ENCODE measurements at places on chromosomes 5 and 9.

DNA sequence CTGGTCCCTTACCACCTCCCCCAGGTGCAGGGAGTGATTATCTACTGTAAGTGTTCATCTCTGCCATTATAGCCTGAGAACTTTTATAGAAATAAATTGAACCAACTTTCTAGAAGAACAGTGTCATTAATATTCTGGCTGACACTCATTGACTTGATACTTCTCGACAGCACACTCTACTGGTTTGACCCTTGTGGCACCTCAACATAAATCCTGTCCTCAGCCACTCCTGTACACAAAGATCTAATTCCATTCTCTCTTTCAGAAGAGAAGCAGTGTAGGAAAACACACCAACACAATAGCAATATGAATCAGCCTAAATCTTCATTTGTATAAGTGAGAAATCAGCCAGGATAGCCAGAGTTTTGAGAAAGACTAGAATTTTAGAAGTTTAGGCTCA, 417.7 kb downstream of the TAF11L14 start:
- no peak for DNase-seq

DNA sequence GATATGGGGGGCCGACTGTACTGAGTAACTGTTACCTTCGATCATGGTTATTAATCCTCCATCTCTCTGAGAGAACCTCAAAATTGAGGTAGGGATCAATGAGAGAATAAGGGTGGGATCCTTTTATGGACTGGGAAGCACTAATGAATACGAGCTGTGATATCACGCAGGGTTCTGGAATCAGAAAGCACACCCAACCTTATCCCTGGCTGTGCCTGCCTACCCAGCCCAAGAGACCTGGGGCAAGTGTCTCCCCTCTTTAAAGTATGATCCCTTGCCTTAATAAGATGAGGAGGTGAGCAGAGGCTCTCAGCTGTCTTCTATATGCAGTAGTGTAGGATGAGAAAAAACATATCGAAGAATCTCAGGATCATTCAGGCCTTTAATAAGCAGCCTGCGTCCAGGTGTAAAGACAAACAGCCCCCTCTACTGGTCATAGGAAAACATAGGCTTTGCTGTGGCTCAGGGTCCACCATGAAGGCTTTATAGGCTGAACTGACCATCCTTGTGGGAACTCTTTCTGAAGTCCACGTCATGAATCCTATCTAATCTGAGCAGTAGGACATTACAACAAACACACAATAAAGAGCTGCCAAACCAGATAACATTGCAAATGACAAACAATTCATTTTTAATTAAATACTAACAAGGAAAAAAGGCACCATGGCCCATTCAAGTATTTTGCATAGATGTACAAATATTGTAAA, 16.8 kb downstream of the NIPAL4 start:
- DNase-seq, result peak; percentile 58

DNA sequence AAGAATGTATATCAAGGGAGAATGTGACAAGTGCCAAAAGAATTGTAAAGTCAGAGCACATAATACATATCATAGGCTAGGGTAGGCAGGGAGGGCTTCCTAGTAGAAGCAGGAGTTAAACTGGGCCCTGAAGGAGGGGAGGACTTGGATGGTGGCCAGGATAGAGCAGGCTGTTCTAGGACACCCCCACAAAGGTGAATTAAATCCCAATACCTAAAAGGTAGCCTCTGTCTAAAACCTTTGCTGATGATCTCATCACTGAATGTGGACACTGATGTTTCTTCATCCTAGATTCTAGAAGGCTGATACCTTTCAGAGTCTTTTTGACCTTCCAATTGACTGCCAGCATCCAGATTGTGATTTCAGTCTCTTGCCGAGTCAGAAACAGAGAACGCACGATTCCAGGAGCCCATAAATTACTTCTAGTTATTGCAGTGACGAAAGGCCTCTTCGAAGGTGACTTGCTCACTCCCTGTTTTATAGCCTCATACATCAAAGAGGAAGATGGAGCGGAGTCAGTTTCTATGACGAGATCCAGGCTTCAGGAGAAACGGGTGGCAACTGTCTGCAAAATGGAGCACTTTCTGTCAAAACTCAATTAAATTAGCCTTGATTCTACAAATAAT, 43.2 kb downstream of the KIF4B start:
- DNase-seq, result no peak

DNA sequence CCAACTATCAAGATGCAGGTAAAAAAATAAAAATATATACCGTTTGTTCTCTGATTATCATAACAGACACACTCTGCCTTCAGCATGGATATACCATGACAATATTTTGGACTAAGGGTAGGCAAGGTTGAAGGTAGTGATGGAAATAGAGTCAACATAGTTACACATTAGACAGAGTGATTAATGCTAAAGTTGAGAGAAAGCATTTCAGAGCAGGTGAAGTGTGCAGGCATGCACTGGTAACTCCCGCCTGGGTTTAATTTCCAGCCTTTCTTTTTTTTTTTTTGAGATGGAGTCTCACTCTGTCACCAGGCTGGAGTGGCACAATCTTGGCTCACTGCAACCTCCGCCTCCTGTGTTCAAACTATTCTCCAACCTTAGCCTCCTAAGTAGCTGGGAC, 458.5 kb downstream of the TLR4 start:
- DNase-seq, result no peak

GRCh38 chr5:96743065-96743768, 64.5 kb downstream of the ERAP1 start:
- no peak for DNase-seq

GRCh38 chr5:132463811-132464155, 26.8 kb downstream of the IRF1 start:
- no peak for DNase-seq

DNA sequence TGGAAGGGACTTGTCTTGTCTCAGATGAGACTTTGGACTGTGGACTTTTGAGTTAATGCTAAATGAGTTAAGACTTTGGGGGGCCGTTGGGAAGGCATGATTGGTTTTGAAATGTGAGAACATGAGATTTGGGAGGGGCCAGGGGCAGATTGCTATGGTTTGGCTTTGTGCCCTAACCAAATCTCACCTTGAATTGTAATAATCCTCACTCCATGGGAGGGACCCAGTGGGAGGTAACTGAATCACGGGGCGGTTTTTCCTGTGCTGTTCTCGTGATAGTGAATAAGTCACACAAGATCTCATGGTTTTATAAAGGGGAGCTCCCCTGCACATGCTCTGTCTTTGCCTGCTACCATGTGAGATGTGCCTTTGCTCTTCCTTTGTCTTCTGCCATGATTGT, 72.1 kb downstream of the RAI14 start:
- no peak for DNase-seq

DNA sequence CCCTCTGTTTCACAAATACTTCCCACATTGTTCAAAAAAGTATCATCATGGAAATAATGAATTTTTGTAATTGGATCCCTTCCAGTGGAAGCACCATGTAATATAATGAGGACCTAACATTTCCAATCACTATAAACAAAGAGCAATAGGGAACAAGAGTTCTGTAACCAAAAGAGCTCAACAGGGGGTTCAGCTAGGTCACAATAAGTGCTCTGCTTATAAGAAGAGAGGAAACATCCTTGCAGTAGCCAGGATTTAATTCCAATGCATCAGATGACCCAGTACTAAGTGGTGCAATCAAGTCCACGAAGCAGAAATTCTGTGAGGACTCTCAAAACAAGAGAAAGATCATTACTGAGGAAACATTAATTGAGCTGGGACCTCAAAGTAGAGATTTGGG, 5.9 kb downstream of the SERINC5 start:
- peak; percentile 80 for DNase-seq

- DNase-seq, result no peak
These were observed 365.0 kb upstream of the CDH9 start for GRCh38 chr5:27403243-27403882.

DNA sequence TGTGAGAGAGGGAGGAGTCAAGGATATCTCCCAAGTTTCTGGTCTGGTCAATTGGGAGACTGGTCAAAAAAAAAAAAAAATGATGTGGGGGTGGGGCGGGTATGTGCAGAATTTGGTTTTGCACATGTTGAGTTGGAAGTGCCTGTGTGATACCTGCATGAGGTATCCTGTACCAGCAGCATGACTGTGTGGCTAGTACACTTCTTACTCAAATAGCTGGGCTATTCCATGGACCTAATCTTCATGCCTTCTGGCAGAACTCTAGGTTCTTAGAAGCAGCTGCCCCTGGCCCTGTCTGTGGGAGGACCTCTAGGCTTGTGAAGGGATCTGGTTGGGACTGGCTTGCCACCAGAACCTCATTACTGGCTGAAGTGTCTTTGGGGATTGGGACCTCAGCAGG, 93.5 kb downstream of the RALGPS1 start:
- DNase-seq, result no peak

GRCh38 chr5:147673266-147673665, 109.3 kb downstream of the JAKMIP2 start:
- no peak for DNase-seq

GRCh38 chr9:82299870-82300269, 311.3 kb downstream of the SPATA31D1 start:
- no peak for DNase-seq

- peak; percentile 40 for DNase-seq
These were observed 90.5 kb downstream of the PCSK1 start for GRCh38 chr5:96342581-96342980.

- DNase-seq, result no peak
These were observed 178.7 kb downstream of the PPP2R2B start for GRCh38 chr5:146699664-146700418.

DNA sequence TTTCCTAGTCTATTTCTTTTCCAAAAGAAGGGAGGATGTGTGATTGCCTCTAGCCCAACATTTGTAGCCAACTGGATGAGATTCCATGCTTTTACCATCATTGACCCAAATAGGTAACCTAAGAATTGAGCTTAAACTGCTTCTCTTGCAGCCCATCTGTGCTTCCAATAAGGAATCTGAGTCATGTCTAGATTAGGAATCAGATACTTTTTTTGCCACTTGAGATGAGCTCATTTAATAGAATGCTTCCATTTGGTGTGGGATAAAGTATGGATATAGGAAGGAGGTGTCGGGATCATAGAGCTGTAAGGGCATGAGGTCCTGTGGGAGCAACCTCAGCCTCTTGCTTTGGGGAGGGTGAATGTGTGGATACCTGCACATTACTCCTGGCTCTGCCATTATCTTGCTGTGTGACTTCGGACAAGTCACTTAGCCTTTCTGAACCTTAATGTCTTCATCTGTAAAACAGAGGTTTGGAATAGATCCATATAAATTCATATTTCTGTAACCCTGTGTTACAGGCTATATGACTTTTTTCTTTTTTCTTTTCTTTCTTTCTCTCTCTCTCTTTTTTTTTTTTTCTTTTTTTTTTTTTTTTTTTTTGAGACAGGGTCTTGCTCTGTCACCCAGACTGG, 56.2 kb downstream of the MAP1B start:
- DNase-seq, result no peak

DNA sequence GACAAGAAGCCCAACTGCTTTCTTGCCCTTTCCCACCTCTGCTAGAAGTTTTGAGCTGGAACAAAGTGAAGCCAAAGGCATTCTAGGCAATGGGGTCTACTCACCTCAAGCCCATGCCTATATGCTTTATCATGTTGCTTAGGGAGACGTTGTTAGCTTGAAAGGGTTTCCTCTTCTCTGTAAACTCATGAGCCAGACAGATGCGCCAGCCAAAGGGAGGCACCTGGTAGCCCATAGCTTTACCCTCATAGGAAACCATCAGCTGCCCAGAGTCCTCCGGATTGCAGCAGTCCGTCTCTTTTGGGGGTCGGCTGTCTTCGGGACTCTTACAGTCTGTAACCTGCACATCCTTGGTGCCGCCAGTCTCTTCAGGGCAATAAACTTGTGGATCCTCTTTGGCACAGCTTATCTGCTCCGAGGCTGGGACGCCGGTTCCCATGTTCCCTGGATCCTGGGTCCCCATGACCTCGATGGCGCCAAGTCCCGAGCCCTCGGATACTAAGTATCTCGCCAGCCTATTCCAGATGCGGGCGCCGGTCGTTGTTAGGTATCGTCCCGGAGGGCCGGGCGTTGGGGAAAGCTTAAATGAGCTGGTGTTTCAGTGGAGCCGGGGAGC, 678 bp downstream of the GBA2 start:
- no peak for DNase-seq

GRCh38 chr9:109036744-109037680, 23.7 kb upstream of the CTNNAL1 start:
- no peak for DNase-seq

DNA sequence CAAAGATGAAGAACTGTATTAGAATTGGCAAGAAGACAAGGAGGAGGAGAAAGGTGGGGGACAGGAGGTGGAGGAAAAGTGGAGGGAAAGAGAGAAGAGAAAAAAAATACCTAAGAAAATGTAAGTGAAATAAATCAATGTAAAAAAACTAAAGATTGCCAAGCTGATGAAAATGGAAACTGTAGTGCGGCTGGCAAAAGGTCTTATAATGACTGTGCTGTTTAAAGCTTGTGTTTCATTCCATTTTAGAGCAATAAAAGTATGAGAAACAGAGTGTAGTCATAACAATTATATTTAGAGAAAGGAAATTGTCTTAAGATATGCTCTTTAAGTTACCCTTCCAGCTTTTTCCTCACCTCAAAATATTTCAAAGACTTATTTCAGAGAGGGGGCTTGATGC, 670.5 kb upstream of the SEMA6A start:
- DNase-seq, result no peak

DNA sequence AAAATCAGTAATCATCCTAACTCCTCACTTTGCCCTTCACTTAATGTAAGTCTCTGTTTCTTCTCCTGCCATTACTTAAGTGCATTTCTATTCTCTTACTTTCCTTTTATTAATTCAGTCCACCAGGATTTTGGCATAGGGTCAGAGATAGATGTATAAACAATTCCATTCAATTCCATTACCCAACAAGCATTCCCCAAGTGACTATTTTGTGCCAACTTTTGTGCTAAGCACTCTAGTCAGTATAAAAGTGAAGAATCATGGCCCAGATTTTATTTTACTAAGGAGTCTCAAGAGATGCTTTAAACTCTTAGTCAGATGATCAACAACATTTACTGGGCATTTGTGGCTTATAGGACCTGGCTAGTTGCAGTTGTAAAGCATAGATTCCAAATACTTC, 159.3 kb downstream of the DMAC1 start:
- no peak for DNase-seq
